ENCODE measurements at places on chromosomes 2 and 18.

DNA sequence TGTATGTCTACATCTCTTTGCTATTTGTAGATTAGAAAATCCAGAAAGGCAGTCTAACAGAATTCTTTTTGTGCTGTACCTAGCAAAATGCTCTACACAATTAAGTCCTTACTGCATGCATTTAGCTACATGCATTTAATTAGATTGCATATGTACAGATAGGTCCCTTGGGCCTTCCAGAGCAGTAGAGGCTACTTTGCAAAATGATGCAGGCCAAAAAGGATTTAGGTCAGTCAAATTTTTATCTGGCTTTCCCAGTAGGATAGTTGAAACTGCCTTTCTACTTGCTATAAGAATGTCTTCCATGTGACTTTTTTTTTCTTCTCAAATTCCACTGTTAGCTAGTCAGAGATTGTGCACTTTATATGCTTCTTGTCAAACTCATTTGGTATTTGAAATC, 19.3 kb downstream of the GALNT13 start:
- no peak for DNase-seq

- no peak for DNase-seq
Observed at GRCh38 chr2:65349863-65350262, 82.5 kb downstream of the SPRED2 start.

- no peak for DNase-seq
Observed at GRCh38 chr2:20930928-20931327, 108.0 kb upstream of the LDAH start.

DNA sequence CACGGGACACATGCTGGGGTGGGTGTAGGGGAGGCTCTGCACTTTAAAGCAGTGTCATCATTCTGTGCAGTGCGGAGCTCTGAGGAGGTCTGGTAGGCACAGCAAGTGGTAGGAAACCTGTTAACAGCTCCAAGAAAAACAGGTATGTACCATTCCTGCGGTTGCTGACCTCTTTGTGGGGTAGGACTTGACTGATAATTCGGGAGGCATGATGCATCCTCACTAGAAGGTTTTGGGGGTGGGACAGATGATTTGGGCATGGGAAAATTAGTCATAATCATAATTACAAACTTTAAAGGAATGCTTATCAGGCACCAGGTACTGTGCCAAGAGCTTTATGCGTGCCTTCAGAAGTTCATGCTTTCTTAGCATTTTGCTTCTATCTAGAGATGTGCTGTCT, 9.7 kb downstream of the DOK1 start:
- DNase-seq = no peak

DNA sequence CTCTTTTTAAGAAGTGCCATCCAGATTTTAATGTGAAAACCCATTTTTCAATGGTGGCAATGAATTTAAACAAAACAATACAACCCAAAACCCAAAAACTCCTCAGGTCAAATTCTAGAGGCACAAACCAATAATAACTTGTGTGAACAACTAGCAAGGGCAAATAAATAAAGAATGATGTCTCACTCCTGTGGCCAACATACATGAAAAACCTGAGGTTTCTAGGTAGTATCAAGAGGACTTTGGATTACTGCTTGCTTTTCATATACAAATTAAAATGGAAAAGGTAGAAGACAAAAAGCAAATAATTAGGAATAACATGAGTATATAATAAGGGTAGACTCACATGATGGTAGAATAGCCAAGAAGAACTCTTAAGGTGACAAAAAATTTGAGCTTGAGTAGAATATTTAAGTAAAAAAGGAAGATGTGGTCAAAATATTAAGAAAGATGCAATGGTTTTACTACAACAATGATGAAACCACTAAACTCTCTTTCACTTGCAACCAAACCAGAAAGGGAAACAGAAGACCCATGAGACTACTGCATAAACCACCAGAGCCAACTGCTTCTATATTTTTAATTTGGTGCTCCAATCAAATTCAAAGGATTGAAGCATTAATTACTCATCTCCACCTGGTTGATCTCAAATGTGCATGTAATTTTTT, 53.5 kb downstream of the DARS1 start:
- DNase-seq = no peak

- no peak for DNase-seq
Observed at GRCh38 chr18:77093067-77093430, 39.5 kb downstream of the MBP start.

DNA sequence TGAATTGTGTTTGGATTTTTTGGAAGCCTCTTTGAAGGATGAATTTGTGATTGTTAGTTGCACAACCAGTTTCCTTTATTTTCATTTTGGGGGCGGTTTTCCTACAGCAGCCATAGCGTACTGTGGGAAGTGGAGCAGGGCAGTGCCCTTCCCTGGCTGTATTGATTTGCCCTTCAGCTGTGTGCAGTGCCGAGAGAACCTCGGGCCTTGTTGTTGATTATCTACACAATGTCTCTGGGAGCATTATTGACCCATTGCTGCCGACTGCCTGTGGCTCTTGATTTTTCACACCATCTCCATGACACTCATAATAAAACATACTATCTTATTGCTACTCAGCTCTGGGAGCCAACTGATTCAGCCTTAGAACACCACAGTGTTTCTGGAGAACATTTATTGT, 162.2 kb upstream of the BOD1L2 start:
- peak; percentile 54 for DNase-seq

DNA sequence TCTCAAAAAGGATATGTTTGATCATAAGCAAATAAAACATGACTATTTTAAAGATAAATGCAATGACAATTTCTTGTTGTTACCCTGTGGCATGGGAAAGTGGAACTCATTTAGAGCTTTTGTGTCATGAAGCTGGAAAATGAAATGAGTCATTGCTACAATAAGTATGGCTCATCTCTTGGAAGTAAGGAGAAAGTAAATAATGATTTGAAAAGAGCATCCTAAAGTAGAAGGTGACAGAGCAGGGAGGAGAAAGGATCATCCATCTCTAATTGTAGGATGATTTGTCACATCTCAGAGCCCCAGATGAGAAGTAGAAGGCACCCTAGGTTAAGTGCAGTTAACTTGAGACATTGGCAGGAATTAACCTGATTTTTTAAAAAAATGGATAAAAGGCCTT, 200.5 kb downstream of the CPS1 start:
- DNase-seq = no peak

DNA sequence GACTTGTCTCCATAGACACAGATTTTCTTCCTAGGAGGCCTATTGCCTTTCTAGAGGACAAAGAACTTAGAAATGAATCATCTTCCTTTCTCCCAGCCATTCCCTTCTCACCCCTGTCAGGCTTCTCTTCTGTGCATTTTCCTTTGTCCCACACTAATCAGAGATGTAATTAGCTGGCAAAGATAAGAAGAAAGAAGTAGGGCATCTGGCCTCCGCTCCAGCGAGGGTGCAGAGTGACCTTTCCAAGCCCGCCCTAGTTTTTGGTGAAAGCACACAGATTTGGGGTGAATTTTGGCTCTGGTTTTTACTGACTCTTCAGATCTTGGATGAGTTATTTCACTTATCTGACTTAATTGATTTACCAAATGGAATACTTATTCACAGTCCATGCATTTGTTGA, 626.5 kb downstream of the ZEB2 start:
- DNase-seq = no peak

- DNase-seq = no peak
Observed at GRCh38 chr2:13001408-13001807, 284.7 kb downstream of the TRIB2 start.

- DNase-seq = peak; percentile 15
Observed at GRCh38 chr18:21741562-21742314, 1.1 kb downstream of the MIB1 start.

GRCh38 chr2:134421556-134422328, 167.9 kb downstream of the MGAT5 start:
- DNase-seq = no peak

GRCh38 chr2:109194620-109194937, 65.6 kb downstream of the SH3RF3 start:
- no peak for DNase-seq

DNA sequence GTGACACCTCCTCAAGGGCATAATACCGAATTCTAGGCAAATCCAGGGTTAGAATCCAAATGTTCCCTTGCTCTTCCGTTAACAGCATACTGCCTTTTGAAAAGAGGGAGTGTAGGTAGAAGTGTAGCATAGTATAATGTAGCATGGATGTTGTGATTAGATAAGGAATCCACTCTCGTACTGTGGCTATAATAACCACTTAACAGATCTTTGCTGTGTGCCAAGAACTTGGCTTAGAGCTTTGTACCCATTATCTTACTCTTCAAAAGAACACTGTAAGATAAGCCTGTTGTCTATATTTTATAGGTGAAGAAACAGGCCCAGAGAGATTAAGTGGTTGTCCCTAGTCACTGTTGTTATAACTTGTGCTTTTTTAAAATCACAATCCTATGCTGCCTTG, 24.2 kb downstream of the WDR75 start:
- no peak for DNase-seq

GRCh38 chr2:10223932-10224720, 78.6 kb upstream of the HPCAL1 start:
- DNase-seq = no peak

GRCh38 chr2:238635647-238636051, 208.9 kb downstream of the ASB1 start:
- no peak for DNase-seq
